Spinal cord (tissue), 10 donors: ENCODE measurements at places on chromosomes 2 and 18. TPM values are rescaled to one million over a fixed set of nuclear protein-coding genes. Genes with fewer than 3 reads are reported as not detected.

DNA sequence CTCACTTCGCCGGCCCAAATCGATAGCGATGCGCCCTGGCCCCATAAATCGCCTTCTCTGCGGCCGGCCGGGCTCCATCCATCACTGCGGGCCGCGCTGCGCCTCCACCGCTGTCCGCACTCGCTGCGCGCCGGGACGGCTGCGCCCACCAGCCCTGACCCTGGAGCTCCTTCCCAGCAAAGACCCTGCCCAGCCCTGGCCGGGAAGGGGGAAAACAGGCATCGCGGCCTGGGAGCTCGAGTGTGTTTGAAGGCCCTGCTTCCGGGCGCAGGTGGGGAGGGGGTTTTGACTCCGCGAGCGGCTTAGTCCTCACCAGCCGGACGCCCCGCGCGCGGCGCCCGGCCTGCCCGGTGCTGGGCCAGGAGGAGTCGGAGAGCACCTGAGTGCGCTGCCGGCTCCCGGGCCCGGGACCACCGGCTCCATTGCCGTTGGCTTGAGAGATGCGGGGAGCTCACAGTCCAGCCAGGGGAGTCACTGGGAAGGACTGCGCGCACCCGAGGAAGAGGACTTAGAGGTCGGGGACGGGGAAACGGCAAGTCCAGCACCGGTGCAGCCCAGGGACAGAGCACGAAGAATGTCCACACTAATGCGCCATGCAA lies 1.1 kb downstream of the PAX8 start:
- no peak for DNase-seq

DNA sequence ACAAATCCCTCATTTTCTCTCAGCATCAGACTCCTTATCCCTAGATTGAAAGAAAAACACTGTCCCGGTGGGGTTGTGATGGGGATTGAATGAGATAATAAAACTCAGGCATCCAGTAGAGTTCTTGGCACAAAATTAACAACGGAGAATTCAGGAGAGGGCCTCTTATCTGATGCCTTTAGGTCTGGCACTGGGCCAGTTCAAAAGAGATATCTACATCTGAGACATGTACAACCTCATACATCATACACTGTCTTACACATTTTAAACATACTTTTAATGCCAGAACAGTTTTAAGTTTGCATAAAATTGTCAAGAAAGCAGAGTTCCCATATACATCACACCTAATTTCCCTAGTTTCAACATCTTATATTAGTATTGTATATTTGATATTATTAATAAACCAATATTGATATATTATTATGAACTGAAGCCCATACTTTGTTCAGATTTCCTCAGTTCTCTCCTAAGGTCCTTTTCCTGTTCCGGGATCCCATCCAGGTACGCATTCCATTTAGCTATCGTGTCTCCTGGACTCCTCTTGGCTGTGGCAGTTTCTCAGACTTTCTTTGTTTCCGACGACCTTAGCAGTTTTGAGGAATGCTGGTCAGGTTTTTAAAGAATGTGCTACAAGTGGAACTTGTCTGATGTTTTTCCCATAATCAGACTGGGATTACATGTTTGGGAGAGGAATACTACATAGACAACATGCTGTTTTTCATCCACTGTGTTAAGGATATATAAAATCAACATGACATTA lies 27.8 kb downstream of the NXPH2 start:
- no peak for DNase-seq

GRCh38 chr2:19312949-19313348 lies 45.5 kb downstream of the OSR1 start:
- DNase-seq = no peak

DNA sequence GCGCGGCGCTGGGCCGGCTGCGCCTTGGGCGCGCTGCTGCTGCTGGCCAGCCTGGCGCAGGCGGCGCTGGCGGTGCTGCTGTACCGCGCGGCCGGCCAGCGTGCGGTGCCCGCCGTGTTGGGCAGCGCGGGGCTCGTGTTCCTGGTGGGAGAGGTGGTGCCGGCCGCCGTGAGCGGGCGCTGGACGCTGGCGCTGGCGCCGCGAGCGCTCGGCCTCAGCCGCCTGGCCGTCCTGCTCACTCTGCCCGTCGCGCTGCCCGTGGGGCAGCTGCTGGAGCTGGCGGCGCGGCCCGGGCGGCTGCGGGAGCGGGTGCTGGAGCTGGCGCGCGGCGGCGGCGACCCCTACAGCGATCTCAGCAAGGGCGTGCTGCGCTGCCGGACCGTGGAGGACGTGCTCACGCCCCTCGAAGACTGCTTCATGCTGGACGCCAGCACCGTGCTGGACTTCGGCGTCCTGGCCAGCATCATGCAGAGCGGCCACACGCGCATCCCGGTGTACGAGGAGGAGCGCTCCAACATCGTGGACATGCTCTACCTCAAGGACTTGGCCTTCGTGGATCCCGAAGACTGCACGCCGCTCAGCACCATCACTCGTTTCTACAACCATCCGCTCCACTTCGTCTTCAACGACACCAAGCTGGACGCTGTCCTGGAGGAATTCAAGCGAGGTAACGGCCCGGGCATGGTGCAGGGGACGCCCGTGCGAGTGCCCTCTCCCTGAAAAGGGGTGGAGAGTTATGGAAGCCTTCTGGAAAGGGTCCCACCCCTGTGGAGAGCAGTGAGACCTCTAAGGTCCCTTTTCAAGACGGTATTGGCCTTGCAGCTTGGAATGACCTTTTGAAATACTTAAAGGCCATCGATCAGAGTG lies 1.0 kb downstream of the CNNM3 start:
- DNase-seq = no peak

DNA sequence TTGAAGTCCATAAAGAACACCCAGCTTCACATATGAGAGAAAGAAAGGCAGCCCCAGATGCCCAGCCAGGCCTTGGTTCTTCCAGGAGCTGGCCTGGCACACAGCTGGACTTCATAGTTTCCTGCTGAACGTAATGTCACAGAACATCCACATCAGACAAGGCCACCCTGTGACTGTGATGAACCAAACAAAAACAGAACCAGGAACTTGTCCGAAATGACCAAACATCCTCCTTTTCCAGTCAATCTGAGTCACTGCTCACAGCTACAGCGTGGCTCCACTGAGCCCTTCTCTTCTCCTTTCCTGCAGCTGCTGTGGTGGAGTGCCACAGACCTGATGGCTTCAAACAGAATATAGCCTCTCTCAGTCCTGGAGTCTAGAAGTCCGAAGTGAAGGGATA lies 45.4 kb upstream of the PAPOLG start:
- DNase-seq = no peak

DNA sequence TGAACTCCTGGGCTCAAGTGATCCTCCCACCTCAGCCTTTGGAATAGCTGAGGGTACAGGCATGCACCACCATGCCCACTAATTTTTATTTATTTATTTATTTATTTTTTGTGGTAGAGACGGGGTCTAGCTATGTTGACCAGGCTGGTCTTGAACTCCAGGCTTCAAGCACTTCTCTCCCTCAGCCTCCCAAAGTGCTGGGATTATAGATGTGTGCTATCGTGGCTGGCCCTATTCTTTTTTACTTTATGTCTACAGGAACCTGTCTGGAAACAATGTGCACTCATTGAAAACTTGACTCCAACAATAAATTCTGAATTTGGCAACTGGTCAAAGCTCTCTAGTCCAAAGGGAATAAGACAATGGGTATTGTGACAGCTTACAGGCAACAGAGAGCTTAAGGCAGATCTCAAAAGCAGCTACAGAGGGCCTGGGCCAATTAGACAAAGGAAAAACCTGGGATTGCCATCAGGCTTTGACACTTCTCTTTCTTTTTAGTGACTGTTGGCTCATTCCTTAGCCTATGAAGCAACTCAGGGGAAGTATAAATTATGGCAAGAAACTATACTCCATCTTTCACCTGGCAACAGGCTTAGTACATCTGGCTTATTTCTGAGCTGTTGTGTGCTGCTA lies 55.1 kb upstream of the RAPGEF4 start:
- DNase-seq = no peak

- DNase-seq = no peak
These were observed 330.5 kb downstream of the DYSF start for GRCh38 chr2:71783815-71784214.

DNA sequence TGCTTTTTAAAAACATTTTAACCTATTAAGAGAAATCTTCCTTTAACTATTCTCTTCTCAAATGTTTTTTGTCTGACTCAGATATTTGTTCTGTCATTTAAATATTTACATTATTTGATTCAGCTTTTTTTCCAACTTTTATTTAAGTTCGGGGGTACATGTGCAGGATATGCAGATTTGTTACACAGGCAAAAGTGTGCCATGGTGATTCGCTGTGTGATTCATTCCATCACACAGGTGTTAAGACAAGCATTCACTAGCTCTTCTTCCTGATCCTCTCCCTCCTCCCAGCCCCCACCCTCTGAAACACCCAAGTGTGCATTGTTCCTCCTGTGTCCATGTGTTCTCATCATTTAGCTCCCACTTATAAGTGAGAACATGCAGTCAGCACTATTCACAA lies 19.4 kb downstream of the SP100 start:
- DNase-seq = no peak

GRCh38 chr2:101121174-101121573 lies 30.0 kb downstream of the TBC1D8 start:
- no peak for DNase-seq

GRCh38 chr18:25516121-25516520 lies 164.2 kb upstream of the ZNF521 start:
- no peak for DNase-seq

DNA sequence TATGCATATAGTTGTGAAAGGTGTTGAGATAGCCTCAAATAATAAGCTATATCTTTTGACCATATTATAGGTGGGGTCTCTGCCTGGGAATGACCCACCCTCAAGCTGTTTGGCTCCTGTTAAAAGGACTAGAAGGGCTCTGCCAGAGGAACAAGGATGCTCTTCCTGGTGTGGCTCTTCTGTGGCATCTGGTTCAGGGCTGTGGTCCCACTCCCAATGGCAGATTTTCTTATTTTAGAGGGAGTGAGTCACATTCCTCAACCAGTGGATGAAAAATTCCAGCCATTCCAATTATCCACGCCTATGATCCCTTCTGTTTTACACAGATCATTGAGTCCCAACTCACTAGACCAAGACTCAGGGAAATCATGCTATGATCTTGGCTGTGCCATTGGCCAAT lies 119.9 kb downstream of the PARD3B start:
- no peak for DNase-seq

DNA sequence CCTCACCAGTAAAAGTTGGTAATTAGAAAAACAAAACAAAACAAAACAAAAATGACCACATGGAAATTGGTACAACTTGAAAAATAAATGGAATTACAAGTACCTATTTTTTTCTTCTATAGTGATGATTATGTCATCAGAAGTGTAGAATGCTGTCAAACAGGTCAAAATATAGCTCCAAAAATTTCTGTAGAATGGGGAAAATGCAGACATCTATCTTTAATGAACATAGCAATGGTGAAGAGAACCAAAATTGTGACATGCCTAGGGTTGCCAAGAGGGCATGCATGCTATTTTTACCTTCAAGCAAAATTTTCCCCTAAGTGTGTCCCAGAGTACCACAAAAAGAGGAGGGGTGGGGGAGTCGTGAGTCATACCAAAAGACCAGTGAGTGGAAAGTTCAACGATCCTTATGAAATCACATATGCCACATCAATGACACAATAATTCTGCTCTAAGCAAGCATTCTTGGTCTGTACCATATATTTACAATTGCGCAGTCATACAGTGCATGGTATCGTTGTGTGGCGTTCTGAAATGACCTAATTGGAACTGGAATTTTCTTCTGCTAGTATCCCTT lies 1436.4 kb downstream of the SUCLG1 start:
- no peak for DNase-seq

- no peak for DNase-seq
These were observed 99.4 kb upstream of the PID1 start for GRCh38 chr2:229370509-229370908.

- no peak for DNase-seq
These were observed 3.8 kb downstream of the STAM2 start for GRCh38 chr2:152171718-152172117.

- DNase-seq = peak; percentile 42
These were observed 499 bp downstream of the COBLL1 start for GRCh38 chr2:164840930-164841718.

DNA sequence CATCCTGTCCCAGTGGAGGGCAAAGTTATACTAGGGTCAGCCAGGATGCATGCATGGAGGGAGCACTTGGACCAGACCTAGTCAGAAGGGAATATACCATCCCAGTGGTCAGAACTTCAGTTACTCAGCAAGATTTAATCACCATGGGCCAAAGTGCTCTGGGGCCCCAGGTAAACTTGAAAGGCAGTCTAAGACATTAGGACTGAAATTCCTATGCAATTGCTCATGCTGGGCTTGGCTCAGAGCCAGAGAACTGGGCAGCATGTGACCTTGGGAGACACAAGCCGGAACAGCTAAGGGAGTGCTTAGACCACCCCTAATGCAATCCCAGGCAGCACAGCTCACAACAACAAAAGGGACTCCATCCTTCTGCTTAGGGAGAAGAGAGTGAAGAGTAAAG lies 401.3 kb downstream of the KCNJ3 start:
- DNase-seq = no peak

- no peak for DNase-seq
These were observed 1.4 kb downstream of the GPR35 start for GRCh38 chr2:240626531-240627300.

CNDP1 gene
- polyA plus RNA-seq = 1.3 TPM

CXCR2 gene
- polyA plus RNA-seq = 0.26 TPM

CPO gene
- polyA plus RNA-seq = 0.35 TPM

HOXD12 gene
- polyA plus RNA-seq = not detected

PTH2R gene
- 1.0 TPM for polyA plus RNA-seq

SDC1 gene
- 10.8 TPM for polyA plus RNA-seq

RBKS gene
- 3.5 TPM for polyA plus RNA-seq

PRSS56 gene
- 4.8 TPM for polyA plus RNA-seq
